CD4-positive, alpha-beta T cell treated with Interleukin-17A for 1 hour (primary cell): ENCODE measurements at places on chromosomes 3 and 15.
A peak's percentile ranks its signal among the peaks of the same experiment; 100 is the strongest.

- no peak for DNase-seq
These were observed 42.6 kb downstream of the ARHGAP31 start for GRCh38 chr3:119336823-119337222.

DNA sequence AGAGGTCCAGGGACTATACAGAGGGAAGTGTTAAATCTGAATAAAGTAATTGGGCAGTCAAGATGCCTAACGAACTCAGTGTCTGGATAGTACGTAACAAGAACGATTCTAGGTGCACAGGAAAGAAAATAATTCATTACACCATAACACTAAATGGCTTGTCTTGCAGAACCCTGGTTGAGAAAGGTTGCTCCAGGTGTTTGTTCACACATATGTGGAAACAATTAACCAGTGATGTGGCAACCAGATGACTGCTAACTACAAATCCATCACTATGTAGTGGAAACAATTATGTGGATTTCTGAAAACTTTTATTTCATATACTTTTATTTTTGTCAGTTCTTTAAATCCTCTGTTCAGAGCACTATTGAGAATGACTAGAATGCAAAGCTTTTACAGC, 10.4 kb upstream of the HDC start:
- DNase-seq = no peak

- no peak for DNase-seq
These were observed 160.5 kb upstream of the NR2E3 start for GRCh38 chr15:71649894-71650293.

DNA sequence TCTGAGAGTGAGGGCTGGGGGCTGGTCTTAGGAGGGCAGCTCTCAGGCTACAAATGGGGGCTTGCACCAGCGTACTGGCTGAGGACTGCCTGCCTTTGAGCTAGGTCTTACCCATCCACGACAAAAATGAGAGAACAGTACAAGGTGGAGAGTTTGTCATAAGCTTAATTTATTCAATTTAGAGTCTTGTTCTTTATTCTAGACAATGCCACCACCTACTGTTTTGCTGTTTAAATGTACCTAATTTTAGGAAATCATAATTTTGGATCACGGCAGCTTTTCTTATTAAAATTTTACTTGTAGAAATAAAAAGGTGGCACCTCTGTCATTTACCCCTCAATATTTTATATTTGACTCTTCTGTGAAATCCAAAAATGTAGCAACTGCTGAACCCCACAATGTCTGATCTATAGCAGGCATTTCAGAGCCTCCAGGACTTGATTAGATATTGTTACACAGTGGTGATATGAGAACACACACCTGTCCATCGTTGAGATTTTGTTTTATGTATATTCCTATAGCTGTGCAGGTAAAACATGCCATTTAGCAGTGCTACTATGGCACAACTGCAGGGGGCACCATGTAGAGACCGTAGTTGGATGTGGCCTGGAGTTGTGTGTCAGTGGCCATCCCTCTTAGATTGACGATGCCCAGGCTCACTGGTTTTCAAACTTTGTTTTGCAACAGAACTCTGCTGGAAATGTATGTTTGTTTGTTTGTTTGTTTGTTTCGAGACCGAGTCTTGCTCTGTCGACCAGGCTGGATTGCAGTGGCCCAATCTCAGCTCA, 88.6 kb downstream of the SLCO3A1 start:
- peak; percentile 27 for DNase-seq
